NCI-H446 (cell line): ENCODE measurements at places on chromosomes 5 and 9.

- DNase-seq, result no peak
These were observed 468.5 kb downstream of the NFIB start for GRCh38 chr9:13845460-13845859.

- DNase-seq, result no peak
These were observed 772.0 kb upstream of the FAM174A start for GRCh38 chr5:99763021-99763774.

GRCh38 chr5:180133551-180133950 lies 62.0 kb upstream of the RNF130 start:
- no peak for DNase-seq

DNA sequence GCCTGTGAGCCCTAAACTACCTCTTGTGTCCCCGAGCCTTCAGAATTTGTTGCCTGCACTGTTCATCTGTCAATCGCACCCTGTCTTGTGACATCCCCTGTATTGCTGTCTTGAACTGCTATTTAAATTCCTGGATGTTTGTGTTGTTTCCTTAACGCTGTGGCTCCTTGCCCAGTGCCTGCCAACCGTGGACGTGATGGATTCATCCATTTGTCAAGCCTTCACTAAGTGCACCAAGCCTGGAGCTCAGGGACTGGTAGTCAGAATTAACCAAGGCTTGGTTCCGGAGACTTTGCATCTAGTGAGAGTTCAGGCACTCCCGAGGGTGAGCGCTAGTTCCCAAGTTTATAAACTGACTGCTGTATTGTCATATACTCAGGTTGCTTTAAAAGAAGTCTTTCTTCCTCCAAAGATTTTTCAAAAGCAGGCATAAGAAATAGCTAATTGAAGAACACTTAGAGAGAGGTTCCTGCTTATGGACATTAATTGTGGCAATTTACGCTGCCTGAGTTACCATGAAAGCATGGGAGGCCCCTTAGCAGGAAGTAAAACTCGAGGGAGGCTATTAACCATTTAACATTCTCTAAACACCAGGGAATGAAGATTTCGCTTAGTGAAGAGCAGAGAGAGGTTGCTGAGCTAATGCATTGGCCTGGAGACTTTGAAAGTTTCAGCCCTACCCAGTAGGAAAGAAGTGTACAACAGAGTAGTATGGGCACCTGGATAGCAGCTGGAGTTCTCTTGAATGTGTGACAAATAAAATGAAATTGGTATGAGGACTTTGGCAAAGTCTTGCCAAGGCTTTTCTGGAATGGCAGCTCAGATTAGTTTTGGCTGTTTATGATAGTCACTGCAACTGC lies 29.0 kb downstream of the RGS3 start:
- DNase-seq, result no peak

- DNase-seq, result no peak
These were observed 16.9 kb upstream of the UBAP2 start for GRCh38 chr9:34065541-34065940.

GRCh38 chr5:154301726-154302125 lies 111.2 kb downstream of the GALNT10 start:
- no peak for DNase-seq

DNA sequence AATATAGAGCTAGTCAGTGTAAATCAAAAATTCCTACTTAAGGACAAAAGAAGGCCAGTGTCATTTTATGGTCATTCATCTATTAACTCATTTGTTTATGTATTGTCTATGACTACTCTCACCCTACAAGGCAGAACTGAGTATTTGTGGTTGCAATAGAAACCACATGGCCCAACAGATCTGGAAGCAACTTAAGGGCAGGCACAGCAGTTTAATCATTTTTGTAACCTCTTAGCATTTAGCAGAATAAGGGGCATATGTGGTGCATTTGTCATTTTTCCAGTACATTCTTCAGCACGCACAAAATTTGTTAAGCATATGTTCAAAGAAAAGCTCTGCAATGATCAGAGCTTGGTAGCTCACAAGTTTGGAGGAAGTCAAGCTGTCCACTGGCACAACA lies 1.1 kb downstream of the FKBP15 start:
- no peak for DNase-seq

- no peak for DNase-seq
These were observed 133.3 kb downstream of the KIAA0825 start for GRCh38 chr5:94485067-94485466.

DNA sequence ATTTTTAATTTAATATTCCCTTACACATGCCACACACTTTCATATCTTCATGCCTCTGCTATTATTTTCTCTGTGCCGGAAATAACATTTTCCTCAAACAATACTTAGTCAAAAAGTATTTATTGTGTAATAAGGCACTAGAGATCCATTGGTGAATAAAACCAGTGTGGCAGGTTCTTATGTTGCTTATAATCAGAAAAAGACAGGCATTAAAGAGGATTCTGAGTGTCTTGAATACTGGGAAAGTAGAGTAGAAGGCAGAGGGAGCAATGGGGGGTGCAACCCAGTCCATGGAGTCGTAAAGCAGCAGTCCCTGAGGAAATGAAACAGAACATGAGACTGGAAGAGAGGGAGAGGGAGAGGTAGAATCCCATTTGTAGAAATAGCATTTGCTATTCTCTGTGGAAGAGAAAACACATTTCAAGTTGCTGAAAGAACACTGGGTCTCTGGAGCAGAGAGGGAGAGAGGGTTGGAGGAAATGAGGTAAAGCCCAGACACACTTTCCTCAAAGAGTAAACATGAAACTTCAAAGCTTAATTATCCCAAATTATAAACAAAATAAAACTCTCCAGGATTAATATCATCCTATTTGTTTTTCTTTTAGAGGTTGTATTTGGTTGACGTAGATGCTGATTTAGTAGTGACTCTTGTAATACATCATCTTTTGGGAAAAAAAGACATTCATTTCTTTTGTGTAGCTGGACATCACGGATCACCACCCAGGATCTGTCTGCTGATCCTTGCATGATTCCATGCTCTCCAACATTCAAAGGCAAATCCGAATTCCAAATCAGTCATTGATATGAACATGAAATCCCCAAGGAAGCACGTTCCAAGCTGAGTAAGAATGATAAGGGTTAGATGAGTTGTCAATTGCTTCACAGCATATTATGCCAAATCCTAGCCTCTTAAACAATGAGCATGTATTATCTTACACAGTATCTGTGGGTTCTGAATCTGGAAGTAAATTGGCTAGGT lies 37.4 kb upstream of the GRAMD2B start:
- no peak for DNase-seq

- DNase-seq, result no peak
These were observed 13.5 kb upstream of the MELK start for GRCh38 chr9:36559036-36559695.

DNA sequence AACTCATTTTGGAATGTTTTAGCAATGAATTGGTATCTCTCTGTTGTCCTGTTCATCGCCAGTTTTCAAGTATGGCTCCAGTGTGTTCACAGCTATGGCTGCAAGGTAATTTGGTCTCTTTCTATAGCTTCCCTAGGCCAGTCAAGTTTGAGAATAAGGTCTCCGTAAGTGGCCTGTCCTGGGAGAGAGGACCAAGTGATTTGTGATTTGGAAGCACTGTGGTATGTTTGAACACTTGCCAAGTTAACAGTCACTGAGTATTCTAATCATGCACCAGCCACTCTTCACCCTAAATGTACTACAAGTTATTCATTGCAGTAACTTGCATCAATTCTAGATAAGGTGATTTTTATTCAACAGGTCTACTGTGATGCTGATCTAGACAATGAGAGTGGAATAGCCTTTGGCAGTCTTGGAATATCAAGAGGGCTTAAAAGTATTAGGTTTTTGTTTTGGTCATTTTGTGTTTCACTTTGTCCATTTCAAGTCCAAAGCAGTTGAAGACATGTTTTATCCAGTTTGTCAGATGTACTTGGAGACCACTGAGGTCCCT lies 41.1 kb downstream of the G3BP1 start:
- DNase-seq, result no peak

DNA sequence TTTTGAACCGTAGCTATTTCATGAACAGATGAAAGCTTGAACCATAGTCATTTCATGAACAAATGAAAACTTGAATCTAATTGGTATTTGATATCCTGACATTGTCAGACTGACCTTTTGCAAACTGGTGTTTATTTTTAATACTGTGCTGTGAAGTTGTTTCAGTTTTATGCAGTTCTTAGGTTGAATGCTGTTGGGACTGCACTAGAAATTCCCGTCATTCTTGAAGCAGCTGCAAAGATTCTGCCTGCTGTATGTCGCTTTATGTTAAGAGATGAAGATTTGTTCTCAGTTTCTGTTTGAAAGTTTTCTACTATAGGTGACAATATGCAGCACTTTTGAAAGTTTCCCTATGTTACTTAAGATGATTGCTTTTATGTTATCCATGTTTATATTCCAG lies 22.5 kb upstream of the FAM120AOS start:
- DNase-seq, result no peak

DNA sequence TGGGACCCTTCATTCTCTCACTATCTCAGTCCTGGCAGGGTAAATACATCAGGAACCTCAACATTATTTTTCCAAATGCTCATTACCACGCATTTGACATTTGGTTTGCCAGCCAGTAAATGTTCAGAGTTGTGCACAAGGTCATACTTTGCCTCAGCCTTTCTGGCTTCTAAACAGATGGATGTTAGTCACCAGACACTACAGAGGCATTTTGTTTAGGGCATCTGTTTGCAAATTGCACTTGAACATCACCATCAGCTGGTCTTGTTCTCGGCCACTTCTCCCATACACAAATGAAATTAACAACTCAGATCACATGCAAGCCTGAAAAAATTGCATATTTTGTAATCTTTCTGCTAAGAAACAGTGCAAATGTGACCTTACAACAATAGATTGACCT lies 75.0 kb upstream of the SLC1A1 start:
- DNase-seq, result no peak

- no peak for DNase-seq
These were observed 473.7 kb upstream of the KLF4 start for GRCh38 chr9:107963246-107963645.

DNA sequence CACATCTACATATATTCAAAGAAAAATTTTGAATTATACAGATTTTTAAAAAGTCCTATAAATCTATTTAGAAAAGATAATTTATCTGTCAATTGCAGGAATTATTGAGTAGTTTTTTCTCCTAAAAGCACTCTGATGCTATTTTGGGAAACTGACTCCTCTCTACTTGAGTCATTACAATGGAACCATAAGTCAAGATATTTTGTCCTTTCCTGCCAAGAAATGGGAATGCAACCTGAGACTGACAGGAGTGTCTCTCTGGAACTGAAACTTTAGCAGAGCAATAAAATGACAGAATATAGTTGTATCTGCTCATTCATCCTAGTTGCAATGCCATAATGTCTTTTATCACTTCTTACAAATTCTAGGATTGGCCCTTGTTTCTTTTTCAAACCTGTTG lies 48.6 kb downstream of the CARTPT start:
- no peak for DNase-seq

GRCh38 chr9:8533681-8534080 lies 734.1 kb upstream of the DMAC1 start:
- DNase-seq, result no peak

- DNase-seq, result no peak
These were observed 69.5 kb downstream of the ZNF354C start for GRCh38 chr5:179129607-179130071.

- DNase-seq, result no peak
These were observed 286.7 kb upstream of the ZNF462 start for GRCh38 chr9:106576232-106576760.

GRCh38 chr5:3537942-3538341 lies 57.7 kb upstream of the IRX1 start:
- no peak for DNase-seq

DNA sequence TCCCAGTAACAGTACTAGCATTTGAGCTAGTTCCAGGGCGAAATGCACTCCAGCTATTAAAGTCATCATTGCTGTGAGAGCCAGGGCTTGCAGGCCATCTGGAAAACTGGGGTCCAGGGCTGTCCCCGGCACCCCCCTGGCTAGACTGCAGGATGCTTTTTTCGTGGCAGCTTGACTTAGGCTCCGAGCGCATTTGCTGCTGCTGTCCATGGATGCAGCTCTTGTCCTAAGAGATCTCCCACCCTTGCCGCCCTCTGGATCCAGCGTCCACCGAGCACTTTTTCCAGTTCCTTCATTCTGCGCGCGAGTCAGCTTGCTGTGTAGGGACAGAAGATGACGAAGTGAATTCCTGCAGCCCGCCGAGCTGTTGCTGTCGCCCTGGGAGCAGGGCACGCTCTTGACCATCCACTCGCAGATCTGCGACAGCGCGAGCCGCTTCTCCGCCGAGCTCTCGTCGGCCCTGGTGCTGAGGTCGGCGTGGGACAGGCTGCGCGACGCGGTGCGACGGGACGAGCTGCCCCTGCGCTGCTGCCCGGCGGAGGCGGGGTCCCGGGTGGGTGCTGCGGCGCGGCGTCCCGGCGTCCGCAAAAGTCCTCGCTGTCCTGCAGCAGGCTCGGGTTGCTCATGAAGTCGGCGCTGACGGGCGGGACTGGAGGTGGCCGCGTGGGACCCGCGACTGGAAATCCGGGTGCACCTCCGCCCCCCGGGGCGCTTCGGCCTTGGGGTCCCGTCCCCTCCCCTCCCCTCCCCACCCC lies 30.7 kb downstream of the OR2V1 start:
- no peak for DNase-seq

- DNase-seq, result no peak
These were observed 101.5 kb upstream of the GPBP1 start for GRCh38 chr5:57072218-57072892.

DNA sequence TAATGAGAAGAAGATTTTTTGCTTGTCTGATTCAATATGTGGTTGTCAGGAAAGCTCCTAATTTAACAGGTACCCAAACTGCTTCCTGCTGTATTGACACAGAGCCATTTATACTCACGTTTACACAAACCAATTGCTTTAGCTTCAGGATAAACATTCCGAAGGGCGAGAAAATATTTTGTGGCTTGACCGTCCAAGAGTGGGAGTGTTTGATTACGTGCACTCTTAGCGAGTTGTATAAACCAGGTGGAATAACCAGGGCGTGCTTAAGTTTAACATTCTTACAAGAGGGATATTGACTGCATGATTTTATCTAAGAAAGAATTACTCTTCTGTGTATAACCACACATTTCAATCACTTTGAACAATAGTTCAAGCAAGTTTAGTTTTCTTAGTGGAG lies 278.7 kb upstream of the TYRP1 start:
- DNase-seq, result no peak

DNA sequence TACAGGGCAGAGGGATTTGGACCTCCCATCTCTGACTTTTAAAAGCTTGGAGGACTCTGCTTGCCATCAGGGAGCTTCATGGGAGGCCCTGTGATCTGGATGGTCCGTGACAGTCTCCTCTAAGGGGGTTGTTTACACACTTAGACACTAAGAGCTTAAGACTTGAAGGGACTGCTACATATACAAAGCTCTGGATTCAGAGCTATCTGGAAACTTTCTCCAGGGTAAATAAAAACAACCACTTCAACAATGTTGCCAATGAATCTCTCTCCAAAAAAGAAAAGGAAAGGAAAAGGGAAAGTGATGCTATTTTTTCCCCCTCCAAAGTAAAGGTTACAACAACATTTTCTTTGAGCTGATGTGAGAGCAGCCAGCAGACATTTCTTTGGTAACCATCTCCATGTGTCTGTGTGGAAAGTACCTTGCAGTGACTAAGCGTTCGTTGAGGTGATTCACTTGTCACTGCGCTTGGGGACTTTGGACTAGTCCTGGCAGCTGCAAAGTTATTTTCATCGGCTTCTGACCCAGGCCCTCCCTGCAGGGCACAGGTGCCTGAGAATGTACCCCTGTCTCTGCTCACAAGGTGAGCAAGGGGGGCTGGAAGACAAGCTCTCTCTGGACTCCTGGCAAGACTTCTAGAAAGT lies 262.1 kb upstream of the KLF4 start:
- DNase-seq, result no peak
